NAMALWA (cell line): ENCODE measurements at places on chromosomes 7 and 10.

DNA sequence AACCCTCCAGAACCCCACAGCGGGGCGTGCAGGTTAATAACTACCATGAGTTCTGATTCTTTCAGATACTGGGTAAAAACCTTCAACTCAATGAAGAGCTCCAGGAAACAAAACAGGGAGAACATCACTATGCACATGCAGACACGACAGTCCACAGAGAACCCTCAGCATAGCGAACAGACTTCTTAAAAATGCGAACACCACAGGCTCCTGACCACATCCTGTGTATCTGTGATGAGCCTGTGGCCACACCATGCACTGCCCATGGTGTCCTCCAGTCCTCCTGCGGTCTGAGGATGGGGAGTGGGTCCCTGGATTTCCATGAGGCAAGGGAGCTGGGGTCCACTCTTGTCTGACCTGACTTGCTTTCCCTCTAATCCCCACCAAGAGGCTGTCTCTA, 107.2 kb downstream of the COBL start:
- no peak for DNase-seq

DNA sequence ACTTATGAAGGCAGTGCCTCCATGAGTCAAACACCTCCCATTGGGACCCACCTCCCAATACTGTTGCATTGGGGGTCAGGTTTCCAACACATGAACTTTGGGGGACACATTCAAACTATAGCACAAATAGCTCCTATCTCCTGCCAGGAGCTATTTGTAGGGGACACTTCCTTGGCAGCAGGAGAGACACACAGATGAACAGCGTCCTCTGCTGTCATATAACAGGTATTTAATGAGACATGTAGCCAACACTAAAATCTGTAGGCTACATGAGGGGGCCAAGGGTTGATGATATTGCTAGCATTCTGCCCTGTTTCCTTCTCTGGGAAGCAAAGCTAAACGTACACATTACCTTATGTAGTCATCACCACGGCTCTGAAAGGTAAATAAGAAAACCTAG, 2.6 kb upstream of the GPR26 start:
- no peak for DNase-seq

DNA sequence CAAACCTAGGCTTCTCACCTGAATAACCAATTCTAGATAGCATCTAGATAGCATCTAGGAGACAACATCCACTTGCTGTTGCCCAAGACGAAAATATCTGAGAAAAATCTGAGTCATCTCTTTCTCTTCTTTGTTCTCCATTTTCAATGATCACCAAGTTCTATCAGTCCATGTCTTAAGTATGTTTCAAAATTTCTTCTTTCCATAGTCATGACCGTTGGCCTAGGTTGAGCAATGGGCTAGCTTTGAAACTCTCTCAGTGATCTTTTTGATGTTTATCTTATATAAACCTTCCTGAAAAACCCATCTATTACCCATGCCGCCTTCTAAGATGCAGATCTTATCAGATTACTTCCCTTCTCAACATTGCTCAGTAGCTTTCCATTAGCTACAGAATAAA, 23.4 kb upstream of the CASD1 start:
- DNase-seq: no peak

DNA sequence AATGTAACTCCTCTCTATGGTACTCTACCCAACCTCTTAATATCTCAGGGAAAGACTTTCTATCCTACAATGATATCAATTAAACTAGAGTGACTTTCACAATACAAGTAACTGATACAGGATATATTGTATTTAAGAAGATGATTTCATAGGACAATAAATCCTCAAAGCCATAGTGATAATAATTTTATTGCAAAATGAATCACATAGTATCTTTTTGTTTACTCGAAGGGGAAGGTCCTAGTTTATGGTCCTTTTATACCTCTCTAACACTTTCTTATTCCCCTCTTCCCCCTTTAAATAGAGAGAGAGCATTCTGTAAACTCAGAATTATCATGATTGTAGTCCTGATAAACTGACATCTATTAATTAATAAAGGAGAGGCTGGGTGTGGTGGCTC, 56.4 kb downstream of the TMEM106B start:
- no peak for DNase-seq

DNA sequence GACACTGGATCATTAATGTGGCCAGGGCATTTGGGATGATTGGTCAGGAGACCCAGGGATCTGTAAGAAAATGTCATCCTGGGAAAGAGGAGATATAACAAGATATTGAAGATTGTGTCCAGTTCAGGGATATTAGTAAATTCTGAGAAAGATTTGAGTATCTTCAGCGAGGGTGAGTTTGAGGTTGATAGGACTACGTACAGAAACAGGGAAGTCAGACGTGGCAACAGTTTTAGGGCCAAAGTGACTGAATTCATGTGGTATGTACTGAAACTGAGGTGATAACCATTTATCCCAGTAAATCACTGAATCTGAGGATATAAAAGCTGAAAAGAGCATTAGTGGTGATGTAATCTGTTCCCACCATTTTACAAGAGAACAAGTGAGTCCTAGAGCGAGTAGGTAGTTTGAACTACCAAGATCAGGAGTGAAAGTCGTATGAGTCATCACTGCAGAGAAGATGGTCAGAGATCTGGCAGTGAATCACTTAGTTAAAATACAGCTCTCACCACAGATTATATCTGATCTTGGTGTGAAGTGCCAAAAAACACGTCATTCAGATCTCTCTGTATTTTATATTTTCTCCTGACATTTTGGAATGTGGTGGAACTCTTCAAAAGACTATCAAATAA, 220.5 kb downstream of the CDK14 start:
- no peak for DNase-seq

DNA sequence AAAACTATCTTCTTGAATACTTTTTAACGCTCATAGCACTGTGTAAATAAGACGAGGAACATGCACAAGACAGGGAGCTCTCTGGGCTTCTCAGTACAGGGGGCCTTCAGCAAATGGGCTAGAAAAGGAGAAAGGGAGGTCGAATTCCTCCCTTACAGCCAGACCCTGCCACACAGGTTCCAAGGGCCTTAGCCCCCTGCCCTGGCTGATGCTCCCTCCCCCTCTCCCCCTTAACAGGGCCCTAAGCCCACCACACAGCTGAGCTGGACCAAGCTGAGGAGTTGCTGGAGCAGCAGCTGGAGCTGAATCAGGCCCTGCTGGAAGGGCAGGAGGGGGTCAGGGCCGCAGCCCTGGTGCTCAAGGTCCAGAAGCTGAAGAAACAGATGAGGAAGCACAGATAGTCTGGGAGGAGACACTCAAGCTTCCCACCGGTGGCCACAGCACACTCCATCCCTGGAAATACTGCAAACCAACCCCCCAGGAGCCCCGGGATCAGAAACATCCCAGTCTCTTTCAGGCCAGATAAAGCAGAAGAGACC, 153.9 kb downstream of the SNX13 start:
- DNase-seq: no peak

DNA sequence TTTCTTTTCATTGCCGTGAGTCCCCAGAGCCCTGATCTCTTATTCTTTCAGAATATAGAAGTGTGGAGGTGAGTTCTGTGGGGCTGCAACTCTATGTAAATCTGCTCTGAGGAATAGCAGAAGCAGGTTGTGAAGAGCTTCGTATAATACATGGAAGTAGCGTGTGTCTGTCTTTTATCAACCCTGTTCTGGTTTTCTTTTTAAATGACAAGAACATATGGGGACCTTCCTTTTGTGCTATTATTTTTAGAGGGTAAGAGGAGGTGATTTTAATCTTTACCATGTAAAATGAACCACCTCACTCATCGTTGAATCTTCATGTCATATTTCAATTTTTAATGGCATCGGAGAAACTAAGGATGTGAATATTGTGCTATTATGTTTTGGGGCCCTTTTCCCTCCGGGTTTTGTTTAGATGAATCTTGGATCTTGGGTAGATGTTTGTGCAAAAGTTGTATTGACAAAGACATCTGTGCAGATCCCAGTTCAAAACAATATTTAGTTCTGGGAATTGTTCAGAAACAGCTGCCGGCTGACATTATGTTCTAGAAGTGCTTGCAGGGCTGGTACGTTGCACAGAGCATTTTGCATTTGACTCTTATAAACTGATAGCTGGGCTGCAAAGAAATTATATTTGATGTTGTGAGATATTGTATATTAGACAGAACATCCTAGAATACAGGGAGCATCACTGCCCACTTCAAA, 46.7 kb downstream of the PLXDC2 start:
- no peak for DNase-seq

GRCh38 chr10:122882766-122883165, 3.4 kb upstream of the FAM24B start:
- DNase-seq: no peak

DNA sequence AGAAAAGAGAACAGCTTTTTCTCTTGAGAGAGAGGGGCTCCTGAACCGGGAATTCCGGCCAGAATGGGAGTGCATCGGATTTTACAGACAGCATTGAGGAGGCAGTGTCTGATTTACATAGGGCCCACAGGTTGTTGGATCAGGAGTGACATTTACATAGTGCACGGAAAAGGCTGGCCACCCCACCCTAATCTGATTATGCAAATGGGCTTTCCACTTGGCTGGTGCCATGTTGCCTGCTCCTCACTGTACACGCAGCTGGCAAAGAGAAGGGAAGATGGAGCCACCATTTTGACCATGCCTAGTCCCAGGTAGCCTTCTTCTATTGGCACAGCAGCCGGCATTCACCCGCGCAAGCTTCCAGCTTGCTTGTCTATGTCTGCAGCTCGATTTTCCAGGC, 77.5 kb upstream of the FAM171A1 start:
- DNase-seq: no peak

- DNase-seq: no peak
Observed at GRCh38 chr7:98249106-98249505, 2.9 kb downstream of the TECPR1 start.

DNA sequence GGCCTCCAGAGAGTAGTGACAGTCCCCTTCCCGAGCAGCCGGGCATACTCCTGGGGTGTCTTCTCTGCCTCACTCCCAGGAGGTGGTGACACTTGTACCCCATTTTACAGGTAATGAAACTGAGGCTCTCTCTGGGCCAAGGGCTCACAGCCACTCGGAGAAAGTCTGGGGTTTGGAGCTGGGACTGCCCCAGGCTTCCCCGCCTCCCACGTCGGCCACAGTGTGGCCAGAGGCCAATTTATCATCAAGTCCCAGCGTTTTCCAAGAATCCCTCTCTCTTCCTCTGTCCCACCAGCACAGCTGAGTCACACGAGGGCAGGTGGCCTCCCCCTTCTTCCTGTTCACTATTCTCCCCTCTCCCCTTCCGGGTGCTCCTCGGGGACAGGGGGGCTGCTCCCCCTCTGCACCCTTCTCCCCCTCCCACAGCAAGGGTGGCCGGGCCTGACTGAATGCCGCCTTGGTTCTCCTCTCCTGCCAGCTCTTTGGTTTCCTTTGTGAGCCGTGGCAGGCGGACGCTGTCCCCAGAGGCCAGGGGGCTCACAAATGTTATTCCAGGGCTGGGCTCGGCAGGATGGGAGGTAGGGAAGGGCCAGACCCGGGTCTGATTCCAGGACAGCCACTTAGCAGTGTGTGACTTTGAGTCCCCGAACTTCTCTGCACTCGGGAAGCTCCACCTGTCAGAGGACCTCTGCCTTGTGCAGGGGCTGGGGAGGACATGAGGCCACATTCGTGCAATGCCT, 17.7 kb downstream of the CLIP2 start:
- DNase-seq: no peak

GRCh38 chr10:26318672-26319071, 102.1 kb downstream of the GAD2 start:
- DNase-seq: no peak

DNA sequence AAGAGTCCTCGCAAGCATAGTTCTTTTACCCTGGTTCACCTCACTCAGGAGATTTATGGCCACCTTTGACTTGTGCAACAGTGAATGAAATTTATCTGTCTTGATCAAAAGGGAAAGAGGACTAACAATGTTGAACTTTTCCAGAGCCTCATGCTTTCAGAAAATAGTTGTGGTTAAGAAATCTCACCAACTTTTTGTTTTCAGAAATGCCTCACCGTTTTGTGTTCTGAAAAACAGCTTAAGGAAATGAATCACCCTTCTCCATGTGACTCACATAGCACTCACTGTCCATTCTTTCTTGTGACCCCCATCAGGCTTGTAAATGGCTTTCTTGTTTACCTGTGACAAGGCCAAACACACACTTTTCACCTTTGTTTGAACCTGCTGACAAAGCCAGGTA, 148.6 kb upstream of the FAM3C start:
- DNase-seq: no peak

DNA sequence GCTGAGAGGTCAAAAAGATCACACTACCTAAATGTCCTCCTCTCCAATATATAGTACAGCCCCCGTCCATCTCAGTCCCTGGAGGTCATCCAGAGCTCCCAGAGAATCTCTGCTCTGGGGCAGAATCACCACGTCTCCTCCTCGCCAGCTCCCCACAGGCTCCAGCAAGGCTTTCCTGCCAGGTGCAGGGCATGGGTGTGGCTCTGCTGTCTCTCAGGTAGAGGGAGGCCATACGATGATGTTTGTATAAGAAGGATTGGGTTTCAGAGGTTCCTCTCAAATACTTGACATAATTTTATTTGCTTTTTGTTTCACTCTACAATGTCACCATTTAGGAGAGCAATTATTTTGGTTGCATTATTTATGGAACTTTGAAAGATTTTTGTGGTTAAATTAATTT, 98.3 kb upstream of the PRSS58 start:
- no peak for DNase-seq

DNA sequence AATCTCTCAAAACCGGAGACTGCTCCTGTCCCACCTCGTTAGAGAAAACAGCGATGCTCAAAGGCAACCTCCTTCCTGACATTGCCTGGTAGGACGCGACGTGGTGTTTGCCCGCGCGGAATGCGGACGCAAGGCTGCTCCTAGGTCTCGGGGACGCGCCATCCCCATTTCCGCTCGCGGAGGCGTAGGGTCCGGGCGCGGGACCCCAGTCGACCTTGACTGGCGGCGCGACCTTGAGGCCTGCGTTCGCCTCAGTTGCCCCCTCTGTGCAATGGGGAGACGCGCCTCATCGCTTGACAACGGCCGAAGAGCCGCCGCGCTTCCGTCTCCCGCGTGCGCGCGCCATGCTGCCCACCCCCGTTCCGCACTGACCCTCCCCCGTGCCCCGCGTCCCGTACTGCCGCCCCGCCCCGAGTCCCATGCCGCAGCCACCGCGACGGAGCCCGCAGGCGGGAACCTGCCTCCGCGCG, 412 bp upstream of the PPIA start:
- DNase-seq: peak; percentile 91

GRCh38 chr10:31883397-31883796, 45.2 kb downstream of the ARHGAP12 start:
- no peak for DNase-seq

DNA sequence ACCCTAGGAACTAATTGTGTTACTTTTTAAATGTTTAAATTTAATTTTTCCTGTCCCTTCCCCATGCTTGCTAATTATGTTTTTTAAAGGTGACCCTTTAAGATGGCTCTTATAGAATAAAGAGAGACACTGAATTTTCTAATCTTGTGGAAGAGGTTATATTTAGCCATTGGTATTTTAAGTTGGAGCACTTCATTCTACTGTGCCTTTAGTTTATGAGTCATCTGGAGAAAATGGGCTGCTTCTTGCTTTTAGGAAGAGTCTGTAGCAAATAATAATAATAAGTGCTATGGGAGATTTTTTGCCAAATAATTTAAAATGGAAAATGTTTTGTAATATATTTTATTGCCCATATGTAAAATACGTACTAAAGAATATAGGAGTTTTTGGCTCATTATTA, 139.7 kb downstream of the ADK start:
- no peak for DNase-seq

GRCh38 chr7:158125721-158126120, 461.9 kb downstream of the PTPRN2 start:
- no peak for DNase-seq
